ENCODE measurements at places on chromosomes 12 and 14. TPM values are rescaled to one million over a fixed set of nuclear protein-coding genes. Genes with fewer than 3 reads are reported as not detected.

GRCh38 chr12:54891717-54892478, 37.6 kb downstream of the MUCL1 start:
- no peaks in the 10 kb centered on the region for H3K4me1 ChIP-seq
- H3K36me3 ChIP-seq, result no peaks in the 10 kb centered on the region
- H3K4me3 ChIP-seq, result no peak overlapping the region
- no peak overlapping the region for H3K27ac ChIP-seq
- H3K27me3 ChIP-seq, result no peaks in the 10 kb centered on the region
- no peak for DNase-seq

- H3K4me1 ChIP-seq, result no peaks in the 10 kb centered on the region
- no peak for DNase-seq
- no peaks in the 10 kb centered on the region for H3K27me3 ChIP-seq
- no peak overlapping the region for H3K4me3 ChIP-seq
- no peak overlapping the region for H3K27ac ChIP-seq
These were observed 128.0 kb upstream of the PLXNC1 start for GRCh38 chr12:94020335-94020734.

DNA sequence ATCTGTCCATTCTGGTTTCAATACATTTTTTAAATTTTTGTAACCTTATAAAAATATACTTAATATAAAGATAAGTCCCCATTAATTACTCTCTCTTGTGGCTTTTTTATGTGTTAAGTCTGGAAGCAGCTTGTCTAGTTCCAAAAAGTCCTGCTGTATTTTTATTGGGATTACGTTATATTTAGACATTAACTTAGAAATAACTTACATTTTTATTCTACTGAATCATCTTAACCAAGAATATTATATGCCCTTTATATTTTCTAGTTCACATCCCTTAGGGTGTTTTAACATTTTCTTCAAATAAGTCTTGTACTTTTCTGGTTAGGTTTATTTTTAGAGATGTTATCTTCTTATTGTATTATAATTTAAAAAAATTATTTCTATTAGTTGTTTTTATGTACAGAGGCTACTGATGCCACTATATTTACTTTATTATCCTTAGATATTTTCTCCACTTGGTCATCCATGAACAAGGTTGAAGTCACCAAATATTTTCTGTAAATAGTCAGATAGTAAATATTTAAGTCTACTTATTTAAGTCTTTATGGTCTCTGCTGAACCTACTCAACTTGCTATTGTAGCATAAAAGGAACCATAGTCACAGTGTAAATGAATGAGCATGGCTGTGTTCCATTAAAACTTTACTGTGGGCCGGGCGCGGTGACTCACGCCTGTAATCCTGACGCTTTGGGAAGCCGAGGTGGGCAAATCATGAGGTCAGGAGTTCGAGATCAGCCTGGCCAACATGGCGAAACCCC, 132.4 kb upstream of the NEDD1 start:
- no peak for DNase-seq
- H3K27ac ChIP-seq, result no peak overlapping the region
- H3K4me1 ChIP-seq, result no peaks in the 10 kb centered on the region
- H3K27me3 ChIP-seq, result no peaks in the 10 kb centered on the region

DNA sequence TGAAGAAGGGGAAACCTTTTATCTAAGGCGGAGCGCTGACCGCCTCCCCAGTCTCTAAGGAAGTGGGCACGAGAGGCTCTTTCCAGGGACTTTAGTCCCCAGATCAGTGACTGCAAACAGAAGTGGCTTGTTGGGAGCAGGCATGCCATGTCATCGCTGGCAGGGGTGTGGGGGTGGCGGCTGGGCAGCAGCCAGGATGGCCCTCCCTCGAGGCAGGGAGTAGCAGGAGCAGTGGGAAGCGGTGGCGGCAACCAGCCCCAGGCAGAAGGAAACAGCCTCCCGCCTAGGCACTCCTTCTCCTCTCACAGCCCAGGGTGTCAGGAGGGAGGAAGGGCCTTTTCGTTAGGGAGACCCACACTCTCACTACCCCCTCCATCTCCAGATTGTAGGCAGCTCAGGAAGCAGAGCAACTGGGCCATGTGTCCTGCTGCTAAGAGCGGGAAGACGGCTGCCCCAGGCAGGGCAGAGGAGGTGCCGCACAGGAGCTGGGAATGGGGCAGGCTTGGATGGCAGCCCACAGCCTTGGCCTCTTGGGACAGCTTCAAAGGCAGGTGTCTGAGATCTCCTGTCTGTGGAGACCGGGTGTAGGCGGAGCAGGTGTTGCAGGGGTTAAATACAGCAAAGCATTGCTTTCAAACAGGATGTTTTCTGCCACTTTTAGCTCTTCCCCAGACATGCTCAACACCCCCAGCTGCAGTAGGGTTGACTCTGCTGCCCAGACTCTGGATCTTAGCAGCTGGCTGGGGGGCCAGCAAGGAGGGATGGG, 21.8 kb downstream of the VDR start:
- DNase-seq, result peak; percentile 77
- no peaks in the 10 kb centered on the region for H3K27me3 ChIP-seq
- peak overlapping the region; percentile 67 for H3K27ac ChIP-seq
- H3K4me3 ChIP-seq, result peak overlapping the region; percentile 48

GRCh38 chr12:58860056-58860787, 60.1 kb downstream of the LRIG3 start:
- no peak overlapping the region for H3K27ac ChIP-seq
- DNase-seq, result no peak
- H3K36me3 ChIP-seq, result no peaks in the 10 kb centered on the region
- no peaks in the 10 kb centered on the region for H3K27me3 ChIP-seq
- no peaks in the 10 kb centered on the region for H3K4me1 ChIP-seq

DNA sequence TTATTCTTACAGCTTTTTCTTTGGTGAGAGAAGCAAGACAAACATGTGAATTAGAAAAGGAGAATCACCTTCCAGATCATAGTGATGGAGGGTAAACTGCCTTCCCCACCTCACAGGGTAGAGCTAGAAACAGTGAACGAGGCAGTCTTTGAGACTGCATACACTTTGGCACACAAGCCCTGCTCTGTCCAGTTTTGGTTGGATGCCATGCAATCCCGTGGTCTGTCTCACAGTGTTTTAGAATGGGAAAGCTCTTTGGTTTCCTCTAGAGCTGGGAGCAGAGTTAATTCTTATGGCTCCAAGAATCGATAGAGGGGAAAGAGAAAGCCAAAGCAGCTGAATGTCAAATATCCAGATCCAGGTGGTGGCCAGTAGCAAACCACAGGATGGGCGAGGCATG, 21.9 kb downstream of the TDP1 start:
- no peak overlapping the region for H3K4me3 ChIP-seq
- H3K36me3 ChIP-seq, result peaks cover 7% of the 10 kb centered on the region
- H3K4me1 ChIP-seq, result no peaks in the 10 kb centered on the region
- no peak for DNase-seq
- H3K27ac ChIP-seq, result no peak overlapping the region
- H3K27me3 ChIP-seq, result no peaks in the 10 kb centered on the region

OR11G2 gene
- total RNA-seq, result not detected

AKAP3 gene
- 1.5 TPM for total RNA-seq

METTL17 gene
- total RNA-seq, result 85.3 TPM
